Memory B cell (primary cell): ENCODE measurements at places on chromosomes 7 and 10.

- H3K4me1 ChIP-seq = peaks cover 10% of the 10 kb centered on the region
- H3K27me3 ChIP-seq = no peaks in the 10 kb centered on the region
- H3K36me3 ChIP-seq = no peaks in the 10 kb centered on the region
- DNase-seq = no peak
- no peak overlapping the region for H3K4me3 ChIP-seq
Measured at GRCh38 chr10:32379318-32379949, 32.5 kb upstream of the EPC1 start.

DNA sequence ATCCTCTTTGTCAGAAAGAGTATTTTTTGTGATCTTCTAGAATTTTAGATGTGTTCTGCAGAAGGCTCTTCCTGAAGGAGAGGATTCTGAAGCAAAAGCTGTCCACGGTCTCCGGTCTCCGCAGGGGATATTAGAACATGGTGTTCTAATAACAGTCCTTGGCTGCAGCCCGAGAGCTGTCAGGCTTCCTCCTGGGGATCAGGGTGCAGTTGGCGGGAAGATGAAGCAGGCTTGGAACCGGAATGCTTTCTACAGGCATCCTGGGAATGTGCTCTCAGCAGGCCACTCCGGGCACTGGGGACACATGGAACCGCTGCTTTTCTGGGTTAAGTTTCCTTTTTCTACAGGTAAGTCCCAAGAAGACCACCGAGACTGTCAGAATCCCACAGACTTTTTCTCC lies 118.6 kb upstream of the PARD3 start:
- DNase-seq = no peak
- H3K27me3 ChIP-seq = peaks cover 1% of the 10 kb centered on the region
- H3K27ac ChIP-seq = no peak overlapping the region
- H3K4me1 ChIP-seq = no peaks in the 10 kb centered on the region

DNA sequence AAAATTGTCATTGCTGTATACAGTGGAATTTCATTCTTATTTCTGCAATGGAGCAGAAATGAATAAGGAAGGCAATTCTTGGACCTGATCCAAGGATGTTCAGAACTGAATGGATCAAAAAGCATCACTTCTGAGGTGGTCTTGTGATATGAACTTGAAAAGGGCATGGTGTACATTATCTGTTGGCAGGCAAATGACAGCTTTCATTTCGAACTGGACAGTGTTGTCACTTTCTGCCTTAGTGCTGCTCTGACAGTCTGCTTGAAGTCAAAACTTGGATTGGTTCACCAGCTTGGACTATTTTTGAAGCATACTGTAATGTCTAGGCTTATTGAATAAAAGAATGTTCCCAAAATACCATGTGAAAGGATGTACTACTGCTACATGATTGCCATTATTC lies 52.0 kb downstream of the VCL start:
- no peak for DNase-seq
- H3K36me3 ChIP-seq = peaks cover 4% of the 10 kb centered on the region
- H3K4me1 ChIP-seq = peaks cover 14% of the 10 kb centered on the region
- peak overlapping the region; percentile 20 for H3K27ac ChIP-seq
- no peak overlapping the region for H3K4me3 ChIP-seq

- DNase-seq = no peak
- H3K4me1 ChIP-seq = no peaks in the 10 kb centered on the region
- no peak overlapping the region for H3K27ac ChIP-seq
- H3K4me3 ChIP-seq = no peak overlapping the region
- H3K27me3 ChIP-seq = no peaks in the 10 kb centered on the region
- H3K36me3 ChIP-seq = no peaks in the 10 kb centered on the region
Measured at GRCh38 chr7:9242636-9243035, 809.2 kb downstream of the NXPH1 start.

GRCh38 chr10:29240986-29241660 lies 47.7 kb upstream of the LYZL1 start:
- peaks cover 5% of the 10 kb centered on the region for H3K27me3 ChIP-seq
- DNase-seq = no peak
- H3K36me3 ChIP-seq = no peaks in the 10 kb centered on the region
- no peak overlapping the region for H3K27ac ChIP-seq

DNA sequence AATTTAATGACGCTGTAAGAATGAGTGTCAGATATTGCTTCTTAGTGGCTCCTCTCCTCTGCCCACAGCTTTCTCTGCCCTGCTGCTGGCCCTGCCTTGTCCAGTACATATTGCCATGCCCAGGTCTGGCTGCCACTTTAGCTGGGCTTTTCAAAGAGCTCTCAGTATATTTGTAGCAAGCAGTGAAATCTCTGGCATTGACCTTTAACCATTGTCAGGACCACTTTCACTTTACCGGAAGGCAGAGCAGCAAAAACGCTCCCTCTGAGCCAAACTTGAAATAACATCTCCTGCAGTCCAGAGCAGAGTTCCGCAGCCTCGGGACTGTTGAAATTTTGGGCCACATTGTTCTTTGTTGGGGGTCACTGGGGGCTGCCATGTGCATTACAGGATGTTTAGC lies 13.8 kb downstream of the PDSS1 start:
- H3K4me1 ChIP-seq = no peaks in the 10 kb centered on the region
- DNase-seq = no peak
- no peak overlapping the region for H3K4me3 ChIP-seq
- H3K27ac ChIP-seq = no peak overlapping the region
- peaks cover 27% of the 10 kb centered on the region for H3K36me3 ChIP-seq
- no peaks in the 10 kb centered on the region for H3K27me3 ChIP-seq

DNA sequence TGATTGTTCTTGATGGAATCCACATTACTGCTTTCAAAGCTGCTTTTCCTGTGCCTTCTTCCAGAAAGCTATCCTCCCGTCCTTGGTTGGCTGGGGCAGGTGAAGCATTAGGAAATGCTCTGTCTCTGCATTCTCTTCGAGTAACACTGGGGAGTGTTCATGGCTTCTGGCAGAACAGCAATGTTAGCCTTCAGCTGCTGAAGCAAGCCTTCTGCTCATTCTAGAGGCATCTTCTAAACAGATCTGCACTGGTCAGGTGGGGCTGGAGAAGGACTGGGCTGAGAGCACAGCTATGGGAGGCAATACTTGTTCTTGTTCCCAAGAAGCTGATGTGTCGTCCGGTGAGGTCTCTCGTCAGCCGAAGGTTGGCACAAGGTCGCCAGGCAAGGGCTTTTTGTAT lies 80.6 kb downstream of the MGMT start:
- peaks cover 12% of the 10 kb centered on the region for H3K36me3 ChIP-seq
- DNase-seq = no peak
- peaks cover 22% of the 10 kb centered on the region for H3K4me1 ChIP-seq
- no peak overlapping the region for H3K27ac ChIP-seq
- no peaks in the 10 kb centered on the region for H3K27me3 ChIP-seq
- no peak overlapping the region for H3K4me3 ChIP-seq

DNA sequence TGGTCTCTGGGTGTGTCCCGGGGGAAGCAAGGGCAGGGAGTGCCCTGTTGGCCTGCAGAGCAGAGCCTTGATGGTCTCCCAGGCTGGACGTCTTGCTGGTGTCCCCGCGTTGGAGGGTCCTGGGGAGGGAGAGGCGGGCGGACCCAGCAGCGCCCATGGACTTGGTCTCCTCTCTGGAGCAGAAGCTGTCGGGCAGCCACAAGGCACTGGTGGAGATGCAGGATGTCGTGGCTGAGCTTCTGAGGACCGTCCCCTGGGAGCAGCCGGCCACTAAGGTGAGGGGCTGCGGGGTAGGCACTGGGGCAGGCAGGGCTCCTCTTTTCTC lies 20.9 kb downstream of the TTYH3 start:
- no peaks in the 10 kb centered on the region for H3K27me3 ChIP-seq
- no peak overlapping the region for H3K4me3 ChIP-seq

DNA sequence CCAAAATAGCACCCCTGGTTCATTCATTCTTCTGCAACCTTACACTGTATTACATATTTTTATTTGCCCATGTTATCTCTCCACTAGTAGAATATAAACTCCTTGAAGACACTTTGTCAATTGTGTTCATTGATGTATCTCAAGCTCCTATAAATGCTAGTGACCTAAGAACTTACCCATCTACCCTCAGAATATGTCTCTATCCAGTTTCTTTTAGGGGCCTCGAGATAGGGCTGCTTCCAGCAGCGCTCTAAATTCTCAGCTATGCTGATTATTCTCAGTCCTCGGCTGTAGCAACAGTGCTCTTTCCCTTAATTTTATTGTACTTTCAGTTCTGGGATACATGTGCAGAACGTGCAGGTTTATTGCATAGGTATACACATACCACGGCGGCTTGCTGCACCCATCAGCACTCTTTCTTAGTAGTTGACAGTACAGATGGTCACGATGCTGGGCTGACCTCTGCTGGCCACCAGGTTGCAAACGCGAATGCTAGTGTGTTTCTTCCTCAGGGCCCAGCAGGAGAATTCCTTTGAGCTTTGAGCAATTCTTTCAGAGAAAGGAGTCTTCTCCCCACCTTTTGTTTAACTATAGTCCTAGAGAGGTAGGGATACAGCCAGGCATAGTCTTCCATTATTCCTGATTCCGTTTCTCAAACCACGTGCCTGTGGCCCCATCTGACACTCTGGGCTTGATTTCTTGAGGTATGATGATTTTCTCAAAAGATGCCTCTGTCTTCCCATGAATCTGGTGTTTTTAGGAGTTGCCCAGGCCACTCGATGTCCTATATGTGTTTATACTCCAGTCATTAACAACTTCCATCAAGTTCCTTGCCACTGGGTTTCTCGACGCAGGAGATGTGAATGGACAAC lies 49.1 kb upstream of the CDC14C start:
- H3K27ac ChIP-seq = no peak overlapping the region
- H3K4me3 ChIP-seq = no peak overlapping the region
- H3K36me3 ChIP-seq = no peaks in the 10 kb centered on the region
- H3K4me1 ChIP-seq = no peaks in the 10 kb centered on the region
- no peak for DNase-seq

DNA sequence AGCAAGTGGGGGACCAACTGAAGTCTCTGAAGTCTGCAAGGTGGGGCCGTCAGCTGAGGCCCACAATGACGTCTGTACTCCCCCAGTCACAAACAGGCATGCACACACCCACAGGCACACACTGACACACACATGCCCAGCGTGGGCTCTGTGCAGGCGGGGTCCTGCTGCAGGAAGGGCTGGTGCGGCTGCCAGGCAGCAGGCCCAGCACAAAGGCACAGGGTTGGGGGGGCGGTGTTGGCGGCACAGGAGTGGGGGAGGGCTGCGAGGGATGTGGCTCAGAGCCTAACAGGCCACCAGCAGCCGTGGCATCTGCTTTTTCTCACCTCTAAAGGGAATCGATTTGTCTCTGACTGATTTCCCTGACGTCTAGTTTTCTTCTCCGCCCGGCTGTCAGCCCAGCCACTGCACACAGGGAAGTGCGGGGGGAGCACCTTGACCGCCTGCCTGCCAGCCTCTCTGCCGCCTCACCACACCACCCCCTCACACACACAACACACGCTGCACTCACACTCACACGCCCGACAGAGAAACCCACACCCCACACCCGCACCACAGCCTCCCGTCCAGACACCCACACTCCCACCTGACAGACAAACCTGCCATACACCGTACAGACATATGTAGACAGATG lies 43.5 kb upstream of the ZMIZ1 start:
- no peak overlapping the region for H3K27ac ChIP-seq
- H3K27me3 ChIP-seq = peaks cover 23% of the 10 kb centered on the region
- peaks cover 21% of the 10 kb centered on the region for H3K4me1 ChIP-seq
- no peak overlapping the region for H3K4me3 ChIP-seq
- no peak for DNase-seq

DNA sequence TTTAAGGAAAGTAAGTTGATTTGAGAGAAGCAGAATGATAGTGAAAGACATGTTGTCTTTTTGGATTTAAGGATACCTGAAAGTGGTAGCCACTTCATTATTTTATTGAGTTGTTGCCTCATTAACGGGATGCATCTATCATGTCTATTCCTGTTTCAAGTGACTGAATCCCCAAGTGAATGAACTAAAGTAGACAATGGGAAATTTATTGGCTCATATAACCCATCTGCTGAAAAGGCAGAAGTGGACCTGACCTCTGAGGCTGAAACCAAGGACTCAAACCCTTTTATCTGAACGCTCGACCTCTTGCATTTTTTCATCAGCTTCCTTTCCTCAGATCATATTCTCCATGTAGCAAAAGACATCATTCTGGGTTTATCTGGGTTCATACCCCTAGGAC lies 465.6 kb upstream of the LRRN3 start:
- no peaks in the 10 kb centered on the region for H3K36me3 ChIP-seq
- peaks cover 1% of the 10 kb centered on the region for H3K27me3 ChIP-seq
- no peaks in the 10 kb centered on the region for H3K4me1 ChIP-seq
- H3K4me3 ChIP-seq = no peak overlapping the region
- H3K27ac ChIP-seq = no peak overlapping the region
- no peak for DNase-seq

DNA sequence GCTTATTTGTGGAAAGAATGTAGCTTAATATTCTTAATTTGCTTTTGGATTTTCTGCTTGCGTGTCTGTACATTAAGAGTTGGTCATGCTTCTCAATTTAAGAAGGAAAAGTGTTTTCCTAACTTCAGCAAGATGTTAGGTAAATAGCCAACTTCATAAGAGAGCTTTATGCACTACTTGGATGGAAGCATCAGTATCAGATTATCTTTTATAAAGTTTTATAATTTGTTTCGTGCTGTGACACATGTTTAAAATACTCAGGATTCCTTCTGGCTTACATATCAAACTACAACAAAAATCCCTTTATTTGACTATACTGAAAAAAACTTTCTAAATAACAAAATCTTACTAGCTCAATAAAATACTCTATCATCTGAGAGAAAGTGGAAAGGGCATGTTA lies 34.8 kb upstream of the AGR2 start:
- no peak overlapping the region for H3K4me3 ChIP-seq
- H3K27me3 ChIP-seq = no peaks in the 10 kb centered on the region
- H3K36me3 ChIP-seq = no peaks in the 10 kb centered on the region
- DNase-seq = no peak
- H3K27ac ChIP-seq = no peak overlapping the region

DNA sequence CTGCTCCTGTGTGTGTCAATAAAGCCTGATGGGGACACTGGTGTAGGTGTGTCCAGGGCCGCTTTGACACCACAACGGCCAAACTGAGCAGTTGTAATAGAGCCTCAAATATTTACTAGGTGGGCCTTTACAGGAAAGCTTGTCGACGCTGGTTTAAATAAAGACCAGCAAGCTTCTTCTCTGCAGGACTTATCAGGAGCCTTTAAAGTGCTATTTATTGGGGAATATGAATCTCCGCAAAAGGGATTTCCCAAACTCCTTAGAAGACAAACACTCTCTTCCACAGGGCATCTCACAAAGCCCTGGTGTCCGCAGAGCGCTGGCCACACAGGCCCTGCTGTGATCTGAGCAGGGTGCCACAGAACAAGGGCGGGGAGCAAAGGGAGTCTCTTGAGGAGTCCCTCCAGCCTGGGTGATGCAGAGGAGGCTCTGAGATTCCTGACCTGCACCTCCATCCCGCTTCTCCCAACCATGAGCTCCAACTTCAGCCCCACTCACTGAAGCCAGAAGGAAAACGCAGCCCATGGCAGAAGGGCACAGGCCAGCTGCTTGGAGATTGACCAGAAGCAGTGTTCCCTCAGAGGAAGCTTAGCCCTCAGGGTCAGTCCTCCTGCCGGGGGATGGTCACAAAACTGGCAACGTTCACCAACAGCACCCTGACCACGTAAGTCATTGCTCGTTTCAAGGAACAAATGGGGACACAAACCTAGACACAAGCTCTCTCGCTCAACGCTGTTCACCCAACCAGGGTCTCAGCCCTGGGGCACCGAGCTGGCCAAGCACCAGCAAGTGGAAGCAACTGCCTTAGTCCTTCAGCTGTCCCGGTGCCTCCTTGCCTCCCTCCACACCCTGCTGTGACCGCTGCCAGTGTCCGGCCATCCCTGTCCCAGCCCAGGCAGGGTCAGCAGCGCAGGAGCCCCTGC lies 129.5 kb downstream of the OAT start:
- H3K27me3 ChIP-seq = peaks cover 3% of the 10 kb centered on the region
- H3K36me3 ChIP-seq = no peaks in the 10 kb centered on the region
- DNase-seq = no peak
- H3K4me3 ChIP-seq = no peak overlapping the region
- peaks cover 3% of the 10 kb centered on the region for H3K4me1 ChIP-seq

- H3K4me3 ChIP-seq = no peak overlapping the region
- no peaks in the 10 kb centered on the region for H3K27me3 ChIP-seq
- H3K4me1 ChIP-seq = no peaks in the 10 kb centered on the region
- no peak for DNase-seq
Measured at GRCh38 chr10:121096617-121097431, 245.7 kb downstream of the WDR11 start.
